Fibroblast of lung (primary cell): ENCODE measurements at places on chromosomes 5 and 9. TPM values are rescaled to one million over a fixed set of nuclear protein-coding genes. Genes with fewer than 3 reads are reported as not detected.

JAK2 gene
- 13.4 TPM in 2 replicates for total RNA-seq

EMB gene
- 2.6 and 11.6 TPM in 2 replicates for total RNA-seq

SPINK13 gene
- not detected in 2 replicates for total RNA-seq

SMIM3 gene
- total RNA-seq = 34.9 and 59.9 TPM in 2 replicates

SPATA31E1 gene
- not detected in 2 replicates for total RNA-seq

CARD9 gene
- total RNA-seq = 1.0 and 3.3 TPM in 2 replicates

PPP3R2 gene
- total RNA-seq = not detected in 2 replicates

DNA sequence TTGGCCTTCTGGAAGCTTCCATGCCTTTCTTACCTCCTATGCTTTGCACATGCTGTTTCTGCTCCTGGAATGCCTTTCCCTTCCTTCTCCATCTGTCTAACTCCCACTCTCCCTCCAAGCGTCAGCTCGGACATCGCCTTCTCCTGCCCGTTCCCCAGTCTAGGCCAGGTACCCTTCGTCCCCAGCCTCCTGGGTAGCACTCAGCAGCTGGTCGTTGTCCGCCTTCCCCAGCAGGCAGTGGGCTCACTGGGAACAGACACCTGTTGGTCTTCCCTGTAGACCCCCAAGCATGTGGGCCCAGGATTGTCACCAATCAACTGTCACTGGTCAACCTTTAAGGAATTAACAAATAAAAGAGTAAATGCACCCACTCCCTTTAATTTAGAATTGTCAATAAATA is 202.2 kb downstream of the RGS3 start:
- H3K36me3 ChIP-seq = no peaks in the 10 kb centered on the region
- no peak for DNase-seq
- H3K4me1 ChIP-seq = peaks cover 4% of the 10 kb centered on the region
- H3K27ac ChIP-seq = no peak overlapping the region

DNA sequence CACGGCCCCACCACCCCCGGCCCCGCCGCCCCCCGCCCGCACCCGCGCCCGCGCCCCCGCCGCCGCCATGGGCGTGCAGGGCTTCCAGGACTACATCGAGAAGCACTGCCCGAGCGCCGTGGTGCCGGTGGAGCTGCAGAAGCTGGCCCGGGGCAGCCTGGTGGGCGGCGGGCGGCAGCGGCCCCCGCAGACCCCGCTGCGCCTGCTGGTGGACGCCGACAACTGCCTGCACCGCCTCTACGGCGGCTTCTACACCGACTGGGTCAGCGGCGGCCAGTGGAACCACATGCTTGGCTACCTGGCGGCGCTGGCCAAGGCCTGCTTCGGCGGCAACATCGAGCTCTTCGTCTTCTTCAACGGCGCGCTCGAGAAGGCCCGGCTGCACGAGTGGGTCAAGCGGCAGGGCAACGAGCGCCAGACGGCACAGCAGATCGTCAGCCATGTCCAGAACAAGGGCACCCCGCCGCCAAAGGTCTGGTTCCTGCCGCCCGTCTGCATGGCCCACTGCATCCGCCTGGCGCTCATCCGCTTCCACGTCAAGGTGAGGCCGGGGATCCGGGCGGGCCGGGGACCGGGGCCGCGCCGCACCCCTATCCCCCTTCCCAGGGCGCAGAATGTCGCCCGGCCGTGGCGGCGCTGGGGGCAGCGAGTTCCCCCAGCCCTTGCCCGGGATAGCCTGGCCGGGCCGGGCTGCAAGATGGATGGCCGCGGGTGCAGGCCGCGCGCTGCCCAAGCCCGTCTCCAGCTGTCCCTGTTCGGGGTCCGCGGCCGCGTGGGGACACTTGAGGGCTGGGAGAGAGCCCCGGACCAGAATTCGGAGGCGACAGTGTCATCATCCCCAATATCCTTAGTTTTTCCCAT is 594 bp downstream of the FAM120A start:
- H3K27ac ChIP-seq = peak overlapping the region; percentile 66
- H3K27me3 ChIP-seq = no peaks in the 10 kb centered on the region
- peaks cover 5% of the 10 kb centered on the region for H3K36me3 ChIP-seq

GRCh38 chr9:18018661-18019060 is 439.8 kb downstream of the SH3GL2 start:
- no peak overlapping the region for H3K4me3 ChIP-seq
- no peak overlapping the region for H3K27ac ChIP-seq
- no peaks in the 10 kb centered on the region for H3K36me3 ChIP-seq
- H3K27me3 ChIP-seq = no peaks in the 10 kb centered on the region
- DNase-seq = no peak

DNA sequence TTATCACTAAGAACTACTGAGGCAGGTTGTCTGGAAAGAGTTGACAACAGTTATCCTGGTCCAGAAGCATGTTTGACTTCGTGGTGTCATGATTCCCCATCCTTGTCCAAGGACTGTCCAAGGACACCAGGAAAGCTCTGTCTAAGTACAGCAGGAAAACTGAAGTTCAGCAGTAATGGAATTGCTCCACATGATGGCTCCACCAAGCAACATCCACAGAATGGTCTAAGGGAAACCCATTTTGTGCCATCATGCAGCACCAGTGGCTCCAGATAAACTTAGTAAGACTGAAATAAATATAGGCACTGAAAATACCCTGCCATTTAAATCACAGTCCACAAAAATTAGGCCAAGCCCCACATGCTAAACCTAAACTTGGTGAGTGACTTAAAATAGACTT is 192.8 kb downstream of the CDH18 start:
- no peak overlapping the region for H3K4me3 ChIP-seq
- no peak overlapping the region for H3K27ac ChIP-seq
- H3K4me1 ChIP-seq = no peaks in the 10 kb centered on the region

- no peak overlapping the region for H3K4me3 ChIP-seq
- H3K36me3 ChIP-seq = no peaks in the 10 kb centered on the region
- no peaks in the 10 kb centered on the region for H3K4me1 ChIP-seq
- H3K27ac ChIP-seq = no peak overlapping the region
- H3K27me3 ChIP-seq = no peaks in the 10 kb centered on the region
Observed at GRCh38 chr9:83484990-83485389, 53.2 kb downstream of the FRMD3 start.

DNA sequence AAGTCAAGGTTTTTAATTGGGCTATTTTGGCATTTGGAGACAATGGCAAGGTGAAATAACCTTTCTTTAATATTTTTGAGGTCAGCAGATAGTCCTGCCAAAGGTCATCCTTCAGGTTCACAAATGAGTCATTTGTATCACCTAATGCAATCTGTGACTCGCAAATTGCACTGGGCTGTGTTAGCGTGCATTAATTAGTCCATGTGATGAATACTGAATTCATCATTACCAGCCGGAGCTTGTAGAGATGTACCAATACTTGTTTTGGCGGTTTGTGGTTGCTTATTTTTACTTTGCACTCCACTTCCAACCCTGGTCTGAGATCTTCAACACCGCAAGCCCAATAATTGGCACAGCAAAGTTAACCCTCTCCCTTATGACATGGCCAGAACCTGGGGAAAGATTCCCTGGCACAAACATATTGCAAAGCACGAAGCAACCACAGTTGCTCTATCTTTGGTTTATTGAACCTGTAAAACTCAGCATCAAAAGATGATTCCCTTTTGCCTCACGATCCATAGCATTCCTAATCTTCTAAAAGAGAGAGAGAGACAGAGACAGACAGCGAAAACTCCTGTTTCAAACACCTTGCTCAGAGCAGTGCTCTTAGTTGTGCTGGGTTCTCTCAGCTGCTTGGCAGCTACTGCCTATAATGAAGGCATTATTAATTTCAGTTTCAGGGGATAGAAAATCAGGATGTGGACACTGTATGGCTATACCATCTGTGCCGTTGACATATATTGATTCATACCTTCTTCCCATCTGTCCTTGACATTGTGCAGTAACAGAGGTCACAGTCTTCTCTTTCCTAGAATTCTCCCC is 178.1 kb downstream of the EBF1 start:
- H3K4me3 ChIP-seq = no peak overlapping the region
- no peak for DNase-seq
- H3K27me3 ChIP-seq = no peaks in the 10 kb centered on the region
- no peaks in the 10 kb centered on the region for H3K4me1 ChIP-seq
- H3K36me3 ChIP-seq = no peaks in the 10 kb centered on the region

- H3K27me3 ChIP-seq = peaks cover 6% of the 10 kb centered on the region
- H3K4me3 ChIP-seq = no peak overlapping the region
- H3K36me3 ChIP-seq = no peaks in the 10 kb centered on the region
Observed at GRCh38 chr9:134496413-134497282, 145.0 kb upstream of the COL5A1 start.

DNA sequence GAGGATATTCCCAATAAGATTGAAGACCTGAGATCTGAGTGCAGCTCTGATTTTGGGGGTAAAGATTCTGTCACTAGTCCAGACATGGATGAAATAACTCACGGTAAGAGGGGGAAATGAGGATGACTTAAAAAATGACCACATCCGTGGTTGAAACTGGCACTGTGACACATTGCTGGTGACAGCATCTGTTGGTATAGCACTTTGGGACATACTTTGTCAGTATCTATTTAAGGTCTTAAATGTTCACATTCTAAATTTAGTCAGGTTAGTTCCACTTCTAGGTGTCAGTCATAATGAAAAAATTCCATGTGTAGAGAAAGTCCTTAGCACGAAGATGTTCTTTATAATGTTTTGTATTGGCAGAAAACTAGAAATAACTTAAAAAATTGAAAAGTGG is 70.9 kb downstream of the GAPVD1 start:
- H3K27me3 ChIP-seq = no peaks in the 10 kb centered on the region
- no peak overlapping the region for H3K27ac ChIP-seq
- H3K4me1 ChIP-seq = peaks cover 9% of the 10 kb centered on the region
- no peak overlapping the region for H3K4me3 ChIP-seq
- peaks cover 10% of the 10 kb centered on the region for H3K36me3 ChIP-seq

DNA sequence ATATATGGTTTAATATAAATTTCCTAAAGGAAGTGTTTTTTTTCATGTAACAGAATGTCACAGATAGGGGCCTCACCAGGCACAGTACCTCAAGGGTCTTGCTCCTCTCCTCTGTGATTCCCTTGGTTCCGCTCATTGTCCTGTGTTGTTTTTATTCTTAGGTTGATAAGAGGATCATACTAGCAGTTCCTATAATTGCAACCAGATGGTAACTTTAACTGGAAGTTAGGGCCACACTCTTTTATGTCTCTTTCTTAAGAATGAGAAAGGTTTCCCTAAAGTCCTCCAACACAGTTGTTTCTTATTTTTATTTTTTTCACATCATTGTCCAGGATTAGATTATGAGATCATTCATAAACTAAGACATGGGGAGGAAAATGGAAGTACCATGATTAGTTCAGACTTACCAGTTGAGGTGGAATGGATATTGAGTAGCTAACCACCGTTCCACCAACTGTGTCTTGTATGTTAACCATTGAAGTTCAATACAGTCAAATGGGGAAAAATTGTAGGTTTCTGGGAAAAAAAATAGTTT is 41.1 kb downstream of the FAM174A start:
- no peak for DNase-seq
- H3K4me1 ChIP-seq = no peaks in the 10 kb centered on the region
- H3K36me3 ChIP-seq = no peaks in the 10 kb centered on the region

GRCh38 chr5:56310711-56311204 is 77.6 kb upstream of the ANKRD55 start:
- no peaks in the 10 kb centered on the region for H3K4me1 ChIP-seq
- no peak overlapping the region for H3K4me3 ChIP-seq
- DNase-seq = peak; percentile 64

GRCh38 chr5:1054018-1054798 is 45.6 kb downstream of the NKD2 start:
- no peak overlapping the region for H3K4me3 ChIP-seq
- no peak for DNase-seq
- no peaks in the 10 kb centered on the region for H3K27me3 ChIP-seq
- no peak overlapping the region for H3K27ac ChIP-seq

- H3K27ac ChIP-seq = peak overlapping the region; percentile 98
- H3K27me3 ChIP-seq = no peaks in the 10 kb centered on the region
- H3K4me3 ChIP-seq = peak overlapping the region; percentile 99
- no peak for DNase-seq
Observed at GRCh38 chr5:65926893-65927292, 518 bp downstream of the ERBIN start.

GRCh38 chr5:160627921-160628618 is 206.4 kb downstream of the PTTG1 start:
- H3K4me1 ChIP-seq = no peaks in the 10 kb centered on the region
- DNase-seq = no peak
- no peak overlapping the region for H3K27ac ChIP-seq
- H3K4me3 ChIP-seq = no peak overlapping the region

DNA sequence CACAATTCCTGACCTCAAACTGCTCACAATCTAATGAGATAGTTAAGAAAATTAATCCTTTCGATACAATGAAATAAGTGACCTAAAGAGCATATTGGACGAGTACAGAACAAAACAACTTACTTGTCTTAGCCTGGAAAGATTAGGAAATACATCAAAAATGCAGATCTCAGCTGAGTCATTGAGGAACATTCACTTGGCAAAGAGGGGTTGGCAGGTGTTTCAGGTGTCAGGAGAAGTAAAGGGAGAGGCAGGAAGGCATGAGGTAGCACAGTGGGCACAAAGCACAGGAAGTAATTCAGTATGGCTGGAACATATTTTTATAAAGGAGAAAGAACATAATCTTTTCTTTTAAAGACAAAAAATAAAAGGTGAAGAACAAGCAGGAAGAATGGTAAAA is 628.8 kb upstream of the RGMB start:
- H3K4me3 ChIP-seq = no peak overlapping the region
- H3K27ac ChIP-seq = no peak overlapping the region
- no peak for DNase-seq
- H3K36me3 ChIP-seq = no peaks in the 10 kb centered on the region
- H3K27me3 ChIP-seq = no peaks in the 10 kb centered on the region
- no peaks in the 10 kb centered on the region for H3K4me1 ChIP-seq

DNA sequence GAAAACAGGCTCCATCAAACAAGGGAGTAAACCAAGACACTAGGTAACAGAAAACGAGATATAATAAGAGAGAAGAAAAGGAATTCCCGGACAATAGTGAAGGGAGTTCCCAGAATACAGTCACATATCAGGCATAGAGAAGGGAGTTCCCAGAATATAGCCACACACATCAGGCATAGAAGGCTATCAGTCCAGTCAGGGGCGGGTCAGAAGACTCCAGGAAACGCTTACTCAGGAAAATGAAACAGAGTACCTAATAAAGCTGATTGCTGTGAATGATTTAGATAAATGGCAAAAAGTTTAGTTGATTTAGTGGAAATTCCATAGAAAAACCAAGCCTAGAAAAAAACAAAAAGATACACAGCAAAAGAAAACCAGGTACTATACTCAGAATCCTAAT is 4.9 kb downstream of the TOMM5 start:
- no peak overlapping the region for H3K27ac ChIP-seq
- H3K4me1 ChIP-seq = peaks cover 5% of the 10 kb centered on the region
- no peaks in the 10 kb centered on the region for H3K27me3 ChIP-seq

DNA sequence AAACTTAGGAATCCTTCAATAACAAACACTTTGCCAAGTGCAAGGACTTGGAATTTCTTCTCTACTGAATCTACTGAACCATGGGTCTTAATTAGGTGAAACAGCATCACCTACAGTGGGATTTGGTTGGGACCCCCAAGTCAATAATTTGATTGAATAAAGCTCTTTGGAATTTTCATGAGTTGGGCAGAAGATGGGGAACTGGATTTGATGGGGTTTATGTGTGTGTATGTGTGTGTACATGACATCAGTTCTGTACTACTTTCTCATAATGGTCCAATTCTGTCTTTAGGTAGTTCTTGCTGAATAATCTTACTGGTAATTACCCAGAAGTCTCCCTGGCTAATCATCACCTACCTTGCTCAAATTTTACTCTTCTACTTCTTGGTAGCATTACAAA is 198.4 kb upstream of the TBCA start:
- H3K27me3 ChIP-seq = peaks cover 36% of the 10 kb centered on the region
- H3K4me1 ChIP-seq = no peaks in the 10 kb centered on the region
- H3K4me3 ChIP-seq = no peak overlapping the region
- no peak for DNase-seq
